ENCODE measurements at places on chromosomes 5 and 9.

DNA sequence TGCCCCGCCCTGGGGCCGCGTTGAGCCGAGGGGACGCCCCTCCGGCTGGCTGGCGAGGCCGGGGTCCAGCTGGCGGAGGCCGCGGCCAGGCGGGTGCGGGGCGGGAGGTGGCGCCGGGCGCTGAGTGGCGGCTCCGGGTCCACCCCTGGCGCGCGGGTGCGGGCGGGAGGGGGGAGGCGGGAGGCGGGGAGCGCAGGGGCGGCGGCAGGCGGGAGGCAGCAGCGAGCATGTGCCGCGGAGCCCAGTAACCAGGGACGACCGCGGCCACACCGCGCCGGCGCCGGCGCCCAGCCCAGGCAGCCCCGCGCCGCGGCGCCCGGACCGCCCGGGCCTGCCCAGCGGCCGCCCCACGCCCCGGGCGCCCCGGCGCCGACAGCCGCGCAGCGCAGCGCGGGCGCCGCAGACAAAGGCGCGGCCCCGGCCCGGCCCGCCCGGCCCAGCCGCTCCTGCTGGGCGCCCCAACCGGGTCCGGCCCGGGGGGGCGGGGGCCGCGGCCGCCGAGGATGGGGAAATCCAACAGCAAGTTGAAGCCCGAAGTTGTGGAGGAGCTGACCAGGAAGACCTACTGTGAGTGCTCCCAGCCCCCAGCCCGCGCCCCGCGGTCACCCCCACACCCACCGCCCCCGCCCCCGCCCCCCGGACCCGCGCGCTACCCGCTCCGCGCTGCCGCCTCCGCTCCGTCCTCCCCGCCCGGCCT, at the start of gene NCS1:
NCS1 (plus strand) TSS at position 244 of the 697 bp plus-strand sequence; CDS start at position 504, 260 bp downstream.
- DNase-seq, result no peak

- DNase-seq, result no peak
These were observed 464.3 kb upstream of the PAPPA start for GRCh38 chr9:115689331-115689730.

GRCh38 chr5:136028782-136029742, at the start of gene TGFBI:
TSS of gene TGFBI (plus strand) at chr5:136028988. CDS start at chr5:136029056, 68 bp downstream.
- DNase-seq, result no peak

DNA sequence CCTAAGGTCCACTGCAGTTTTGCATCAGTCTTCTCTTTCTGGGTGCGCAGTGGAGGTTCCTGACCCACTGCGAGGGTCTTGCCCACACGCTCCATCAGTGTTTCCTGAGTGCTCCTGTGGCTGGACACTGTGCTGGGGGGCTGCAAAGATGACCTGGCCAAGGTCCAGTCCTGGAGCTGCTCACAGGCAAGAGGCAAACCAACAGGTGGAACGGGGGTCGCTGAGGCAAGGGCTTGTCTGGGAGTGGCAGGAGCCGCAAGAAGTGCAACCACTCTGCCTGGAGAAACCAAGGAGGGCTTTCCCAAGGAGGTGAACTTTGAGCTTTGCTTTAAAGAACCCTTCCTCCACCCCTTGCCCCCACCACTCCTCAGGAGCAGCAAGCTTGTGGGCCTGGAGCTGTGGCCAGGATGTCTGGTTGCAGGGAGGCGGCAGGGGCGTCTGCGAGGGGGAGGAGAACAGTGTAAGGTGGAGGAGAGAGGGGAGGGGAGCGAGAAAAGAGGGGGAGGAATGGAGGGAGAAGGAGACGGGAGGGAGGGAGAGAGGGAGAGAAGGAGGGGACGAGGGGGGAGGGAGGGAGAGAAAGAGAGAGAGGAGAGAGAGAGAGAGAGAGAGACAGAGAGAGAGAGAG, 444 bp upstream of the CPLX2 start:
- no peak for DNase-seq

- no peak for DNase-seq
These were observed 7.7 kb downstream of the AOPEP start for GRCh38 chr9:94734054-94734754.

DNA sequence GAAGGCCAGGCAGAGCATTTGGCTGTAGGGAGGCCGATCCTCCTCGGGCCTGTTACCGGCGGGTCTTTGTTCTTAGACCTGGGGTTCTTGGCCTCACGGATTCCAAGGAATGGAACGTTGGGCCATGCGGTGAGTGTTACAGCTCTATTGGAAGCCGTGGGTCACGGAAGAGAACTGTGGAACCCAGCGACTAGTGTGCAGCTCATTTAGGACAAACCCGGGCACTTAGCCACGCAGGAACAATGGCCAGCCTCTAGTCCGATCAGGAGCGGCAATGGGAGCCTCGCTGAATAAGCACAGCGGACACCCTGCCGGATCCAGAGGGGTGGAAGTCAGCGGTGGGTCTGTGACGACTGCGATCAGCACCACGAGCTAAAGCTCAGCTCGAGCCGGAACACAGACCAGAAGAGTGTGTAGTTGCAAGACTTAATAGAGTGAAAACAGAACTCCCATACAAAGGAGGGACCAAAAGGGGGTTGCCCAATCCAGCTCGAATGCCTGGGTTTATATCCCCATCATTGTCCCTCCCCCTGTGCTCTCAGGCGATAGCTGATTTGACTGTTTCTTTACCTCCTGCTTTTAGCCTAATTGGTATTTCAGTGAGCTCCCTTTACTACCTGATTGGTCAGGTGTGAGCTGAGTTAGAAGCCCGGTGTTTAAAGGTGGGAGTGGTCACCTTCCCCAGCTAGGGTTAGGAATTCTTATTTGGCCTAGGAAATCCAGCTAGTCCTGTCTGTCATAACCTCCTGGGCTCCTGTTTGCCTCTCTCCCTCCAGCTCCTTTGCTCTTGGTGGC, 53.7 kb upstream of the RPL26L1 start:
- no peak for DNase-seq

- no peak for DNase-seq
These were observed 57.6 kb downstream of the SH3TC2 start for GRCh38 chr5:149005077-149005892.

- DNase-seq, result peak; percentile 67
These were observed 38.0 kb upstream of the CCDC152 start for GRCh38 chr5:42718591-42718990.

DNA sequence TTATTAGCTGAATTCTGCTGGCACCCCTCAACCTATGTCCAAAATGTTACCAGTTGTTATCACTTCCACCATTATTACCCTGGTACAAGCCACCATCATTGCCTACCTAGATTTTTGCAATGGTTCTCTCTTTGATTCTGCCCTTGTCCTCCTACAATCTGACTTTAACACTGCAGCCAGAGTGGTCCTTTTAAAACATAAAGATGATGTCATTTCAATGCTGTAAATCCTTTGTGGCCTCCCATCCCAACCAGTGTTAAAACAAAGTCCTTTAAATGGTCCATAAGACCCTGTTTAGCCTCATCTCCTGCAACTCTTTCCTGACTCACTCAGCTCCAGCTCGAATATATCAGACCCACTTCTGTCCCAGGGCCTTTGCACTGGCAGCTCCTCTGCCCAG, 54.9 kb upstream of the FSTL4 start:
- DNase-seq, result no peak

DNA sequence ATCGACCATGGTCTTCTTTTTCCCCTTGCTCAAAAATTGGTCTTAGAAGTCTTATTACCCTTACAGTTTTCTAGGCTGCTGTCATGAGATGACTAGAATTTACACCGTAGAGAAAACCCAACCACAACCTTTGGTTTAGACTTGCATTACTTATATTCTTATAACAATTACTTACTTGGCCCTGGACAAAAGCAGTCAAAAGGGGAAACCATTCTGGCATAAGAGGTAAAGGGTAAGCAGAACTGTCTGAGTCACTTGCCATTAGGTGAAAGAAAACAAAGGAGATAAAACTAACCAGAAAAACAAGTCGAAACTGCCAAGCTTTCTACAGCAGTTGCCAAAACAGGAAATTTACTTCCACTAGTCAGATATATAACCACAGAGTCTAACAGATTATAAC, 17.9 kb downstream of the TMEM245 start:
- no peak for DNase-seq

GRCh38 chr5:67209141-67209771, 12.7 kb upstream of the CD180 start:
- peak; percentile 60 for DNase-seq

DNA sequence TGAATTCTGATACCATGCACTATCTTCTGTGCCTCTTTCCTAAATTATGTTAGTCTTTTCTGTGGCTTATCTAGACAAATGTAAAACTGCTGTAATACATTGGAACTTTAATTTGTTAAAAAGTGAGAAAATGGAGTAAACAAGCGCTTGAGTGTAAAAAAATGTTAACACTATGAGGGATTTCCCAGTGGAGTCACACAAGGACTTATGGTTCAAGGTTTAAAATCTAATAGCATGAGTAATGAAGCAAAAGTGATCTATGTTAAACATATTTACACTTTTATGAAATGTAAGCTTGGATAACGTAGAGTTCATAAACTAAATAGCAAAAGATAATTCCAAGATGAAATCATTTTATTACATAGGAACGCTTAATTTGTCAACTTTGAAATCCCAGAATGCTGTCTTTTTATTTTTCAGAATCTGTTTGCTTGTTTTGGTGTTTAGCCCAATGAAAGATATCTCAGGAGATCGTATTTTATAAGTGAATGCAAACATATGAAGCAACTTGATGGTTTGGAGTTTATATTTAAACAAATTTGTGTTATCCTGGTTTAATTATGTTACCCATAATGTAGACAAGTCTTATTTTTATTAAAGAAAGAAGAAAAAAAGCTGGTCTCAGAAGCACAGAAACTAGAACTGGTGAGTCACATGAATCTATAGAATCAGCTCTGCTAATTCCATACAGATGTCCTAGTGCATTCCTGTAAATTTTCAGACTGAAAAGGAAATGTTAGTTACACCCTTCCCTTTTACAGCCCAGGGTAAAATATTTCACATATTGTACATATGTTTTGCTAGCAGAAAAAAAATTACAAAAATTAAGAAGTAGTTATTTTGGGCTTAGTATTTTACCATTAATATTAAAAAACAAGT, 34.2 kb upstream of the FBN2 start:
- DNase-seq, result peak; percentile 69

DNA sequence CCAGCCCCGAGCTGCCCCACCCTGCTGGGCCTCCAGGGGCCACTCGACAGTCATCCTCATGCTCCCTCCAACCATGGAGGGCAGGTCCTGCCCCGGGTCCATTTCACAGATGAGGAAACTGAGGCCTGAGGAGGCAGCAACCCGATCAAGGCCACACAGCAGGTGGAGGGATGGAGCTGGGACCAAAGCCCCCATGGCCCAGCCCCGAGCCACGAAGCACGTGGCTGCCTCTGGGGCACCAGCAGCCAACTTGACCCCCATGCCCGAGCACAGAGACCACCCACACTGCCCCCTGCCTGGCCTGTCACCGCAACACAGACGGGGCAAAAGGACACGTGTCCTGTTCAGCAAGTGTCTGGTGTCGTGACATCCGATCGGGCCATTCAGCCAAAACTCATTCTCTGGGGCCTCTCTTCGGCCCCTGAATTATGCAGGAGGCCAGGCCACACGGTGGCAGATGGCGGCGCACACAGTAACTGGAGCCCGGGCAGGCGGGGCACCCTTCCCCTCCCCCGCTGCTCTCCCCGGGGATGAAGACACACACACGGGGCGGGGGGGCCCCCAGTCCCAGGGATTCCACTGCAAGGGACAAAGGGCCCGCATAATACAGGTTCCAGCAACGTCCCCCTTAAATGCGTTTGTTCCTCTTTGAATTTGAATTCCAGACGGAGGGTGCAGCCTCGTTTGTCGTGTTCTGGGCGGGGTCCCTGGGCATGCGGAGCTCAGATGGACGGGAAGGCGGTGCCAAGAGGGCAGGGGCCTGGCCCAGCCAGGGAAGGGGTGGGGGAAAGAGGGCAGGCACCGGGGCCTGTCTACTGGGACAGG, 29.4 kb upstream of the TMEM250 start:
- DNase-seq, result no peak

GRCh38 chr5:31651241-31651640, 12.3 kb downstream of the PDZD2 start:
- no peak for DNase-seq

DNA sequence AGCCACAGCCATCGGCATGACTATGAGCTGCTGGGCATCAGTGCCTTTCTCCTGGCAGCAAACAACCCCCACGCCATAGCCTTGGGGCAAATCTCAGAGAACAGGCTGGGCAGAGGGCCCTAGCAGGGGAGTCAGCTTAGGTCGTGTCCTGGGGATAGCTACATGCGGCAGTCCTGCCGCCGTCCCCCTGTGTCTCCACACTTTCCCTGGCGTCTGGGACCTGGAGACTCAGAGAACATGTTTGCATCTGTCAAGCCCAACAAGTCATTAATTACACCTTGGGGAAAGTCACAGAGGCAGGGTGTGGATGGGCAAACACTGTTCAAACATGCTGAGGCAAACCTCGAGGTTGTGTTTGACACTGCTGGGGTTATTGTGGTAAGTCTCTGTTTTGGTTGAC, 123.6 kb downstream of the C5orf15 start:
- no peak for DNase-seq

DNA sequence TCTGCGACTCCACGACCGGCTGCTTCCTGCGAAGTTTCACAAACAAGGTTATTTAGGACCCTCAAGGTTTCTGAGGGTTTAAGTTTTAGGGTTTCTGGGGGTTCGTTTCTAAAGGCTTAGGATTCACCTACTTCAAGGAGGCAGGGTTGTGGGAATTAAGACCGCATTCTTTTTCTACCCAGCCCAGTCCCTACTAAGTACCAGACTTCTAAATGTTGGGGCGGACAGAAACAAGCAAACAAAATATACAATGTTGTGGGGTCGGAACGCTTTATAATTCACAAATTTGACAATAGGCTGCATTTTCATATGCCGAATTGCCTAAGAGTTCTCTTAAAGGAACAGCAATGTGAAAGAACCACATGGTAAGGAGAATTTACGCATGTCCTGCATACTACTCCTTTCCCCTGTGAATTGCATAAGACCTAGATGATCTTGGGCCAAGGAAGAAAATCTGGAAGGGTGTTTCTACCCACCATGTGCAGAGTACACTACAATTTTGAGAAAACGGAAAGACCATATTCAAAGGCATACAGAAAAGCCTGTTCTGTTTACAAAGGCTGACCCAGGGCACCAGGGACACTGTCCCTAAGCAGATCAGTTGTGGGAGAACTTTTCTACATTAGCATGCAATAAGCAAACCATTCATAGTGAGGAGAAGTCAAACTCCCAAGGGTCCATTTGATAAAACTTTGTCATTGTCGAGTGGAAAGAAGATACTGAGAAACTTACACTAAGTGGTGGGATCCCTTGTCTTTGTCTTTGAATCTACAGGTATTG, 457.3 kb downstream of the RAB3C start:
- no peak for DNase-seq

DNA sequence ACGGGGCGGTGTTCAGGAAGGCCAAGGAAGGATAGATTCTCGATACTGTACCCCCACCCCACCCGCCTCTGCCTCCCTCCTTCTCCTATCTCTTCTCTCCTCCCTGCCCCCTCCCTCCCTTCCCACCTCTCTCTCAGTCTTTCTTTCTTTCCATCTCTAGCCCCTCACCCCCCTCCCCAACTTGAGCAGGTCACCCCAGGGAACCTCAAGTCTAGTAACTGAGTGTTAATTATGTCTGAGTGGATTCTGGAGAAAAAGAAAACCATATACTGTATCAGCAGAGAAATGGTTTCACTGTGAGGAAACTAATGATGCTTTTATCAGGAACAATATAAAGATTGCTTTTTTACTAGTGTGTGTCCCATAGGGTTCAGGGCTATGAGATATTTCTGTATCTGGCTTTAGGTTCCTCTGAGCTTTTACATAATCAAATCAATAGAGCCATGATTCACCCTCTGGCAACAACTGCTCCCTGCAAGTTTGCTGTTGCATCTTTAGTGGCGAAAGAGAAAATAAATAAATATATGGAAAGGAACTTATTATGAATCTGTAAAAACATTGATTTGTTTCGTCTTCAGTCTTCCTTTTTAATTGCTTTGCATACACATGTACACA, 639.7 kb downstream of the CCDC171 start:
- DNase-seq, result no peak

GRCh38 chr9:84439250-84439649, 98.7 kb upstream of the SLC28A3 start:
- no peak for DNase-seq
